Neuronal stem cell (in vitro differentiated cells): ENCODE measurements at places on chromosomes 5 and 9.

DNA sequence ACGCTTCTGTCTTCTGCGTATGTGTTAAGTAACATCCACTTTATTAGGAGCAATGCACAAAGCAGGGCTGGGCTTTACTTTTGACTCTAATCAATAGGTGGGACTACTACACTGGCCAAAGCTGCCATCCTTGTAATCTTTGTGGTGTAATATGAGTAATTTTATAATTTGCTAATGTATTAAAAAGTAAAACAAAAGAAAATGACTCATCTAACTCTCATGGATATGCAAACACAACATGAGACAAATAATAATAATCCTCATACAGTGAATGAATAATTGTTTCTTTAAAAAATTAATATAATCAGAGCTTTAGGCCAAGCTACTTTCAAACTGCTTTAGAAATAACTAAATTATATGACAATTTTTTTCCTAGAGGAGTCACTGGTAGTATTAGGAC is 90.7 kb downstream of the NR3C1 start:
- no peak for DNase-seq

GRCh38 chr5:168813184-168813968 is 234.2 kb upstream of the PANK3 start:
- no peak for DNase-seq

GRCh38 chr5:66849803-66850202 is 253.6 kb downstream of the MAST4 start:
- no peak for DNase-seq

- DNase-seq = no peak
Measured at GRCh38 chr9:447230-448025, 232.8 kb downstream of the DOCK8 start.

- no peak for DNase-seq
Measured at GRCh38 chr9:8447601-8448000, 648.0 kb upstream of the DMAC1 start.

DNA sequence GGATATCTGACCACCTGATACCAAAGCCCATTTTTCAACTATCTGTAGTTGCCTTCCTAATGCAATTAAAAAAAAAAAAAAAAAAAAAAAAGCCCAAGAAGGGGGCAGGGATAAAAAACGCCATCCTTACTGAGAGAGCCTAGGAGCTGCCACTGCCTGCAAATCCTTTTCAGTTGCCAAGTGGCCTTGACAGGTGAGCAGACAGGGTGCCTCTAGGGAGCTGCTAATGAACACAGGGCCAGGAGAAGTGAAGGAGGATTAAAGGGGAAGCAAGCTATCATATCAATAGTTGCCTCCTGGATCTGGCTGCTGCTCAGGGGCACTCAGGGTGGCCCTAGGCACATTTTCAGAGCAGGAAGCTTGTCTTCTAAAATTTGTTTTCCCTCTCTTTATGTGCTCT is 547.4 kb downstream of the TLE1 start:
- DNase-seq = no peak

- DNase-seq = no peak
Measured at GRCh38 chr9:15707000-15707399, 154.2 kb downstream of the CCDC171 start.

DNA sequence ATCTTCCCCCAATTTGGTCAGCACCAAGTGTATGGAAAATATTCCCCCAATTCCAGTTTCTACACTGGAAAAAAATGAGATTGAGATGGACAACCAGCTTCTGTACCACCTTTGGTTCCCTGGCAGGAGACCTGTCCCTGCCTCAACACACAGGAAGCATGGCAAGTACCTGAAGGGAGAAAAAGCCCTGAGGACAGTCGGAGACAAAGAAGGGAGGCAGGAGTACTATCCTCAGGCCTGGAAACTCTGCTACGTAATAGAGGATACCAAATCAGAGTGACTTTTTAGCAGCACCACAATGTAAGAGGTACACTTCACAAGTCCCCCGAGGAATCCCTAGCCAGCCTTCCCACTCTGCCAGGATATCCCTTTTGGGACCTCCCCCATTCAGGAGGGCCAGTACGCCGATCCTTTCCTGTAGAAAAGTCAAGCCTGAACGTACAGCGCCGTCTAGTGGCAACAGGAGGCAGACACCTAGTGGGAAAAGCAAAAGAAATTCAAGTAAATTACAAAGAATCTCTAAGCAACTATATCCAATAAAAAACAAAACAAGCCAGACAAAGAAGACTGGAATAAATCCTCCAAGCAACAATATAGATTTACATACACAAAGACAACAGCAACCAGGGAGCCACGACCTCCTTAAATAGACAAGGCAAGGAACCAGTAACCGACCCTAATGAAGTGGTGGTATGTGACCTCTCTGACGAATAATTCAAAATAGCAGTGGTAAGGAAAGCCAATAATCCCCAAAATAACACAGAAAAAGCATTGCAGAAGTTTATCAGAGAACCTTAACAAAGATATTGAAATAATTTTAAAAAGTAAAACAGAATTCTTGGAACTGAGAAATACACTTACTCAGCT is 63.3 kb upstream of the SLCO6A1 start:
- DNase-seq = peak; percentile 27

DNA sequence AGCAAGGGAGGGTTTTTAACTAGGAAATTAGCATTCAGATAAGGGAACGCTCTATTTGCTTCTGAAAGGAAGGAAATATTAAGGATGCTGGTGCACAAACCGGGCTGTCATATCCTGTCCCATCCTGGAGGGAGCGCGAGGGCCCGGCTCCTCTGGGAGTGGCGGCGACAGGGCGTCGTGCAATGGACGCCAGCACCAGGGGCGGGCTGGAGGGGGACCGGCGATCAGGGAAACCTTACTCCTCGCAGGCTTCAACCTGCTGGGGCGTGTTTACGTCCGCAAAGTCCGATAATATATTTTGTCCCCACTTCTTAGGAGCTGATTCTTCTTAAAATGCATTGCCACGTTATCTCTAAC is 197.1 kb upstream of the TBCA start:
- no peak for DNase-seq

DNA sequence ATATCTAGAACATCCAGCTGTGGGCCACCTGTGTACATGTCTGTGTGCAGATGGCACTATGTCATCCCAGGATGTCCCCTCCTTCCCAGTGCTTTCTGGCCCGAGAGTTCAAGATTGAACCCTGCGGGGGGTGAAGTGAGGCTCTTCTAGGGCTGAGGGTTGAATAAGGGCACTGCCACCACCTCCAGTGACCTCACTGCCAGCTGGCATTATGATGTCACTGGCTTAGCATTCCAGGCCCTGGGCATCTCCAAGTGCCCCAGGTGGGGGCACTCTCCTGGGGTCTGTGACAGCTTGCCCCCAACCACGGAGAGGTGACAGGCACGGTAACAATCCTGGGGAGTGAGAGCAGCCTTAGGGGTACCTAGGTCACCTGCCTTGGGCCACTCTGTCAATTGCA is 27.1 kb downstream of the CXXC5 start:
- no peak for DNase-seq

DNA sequence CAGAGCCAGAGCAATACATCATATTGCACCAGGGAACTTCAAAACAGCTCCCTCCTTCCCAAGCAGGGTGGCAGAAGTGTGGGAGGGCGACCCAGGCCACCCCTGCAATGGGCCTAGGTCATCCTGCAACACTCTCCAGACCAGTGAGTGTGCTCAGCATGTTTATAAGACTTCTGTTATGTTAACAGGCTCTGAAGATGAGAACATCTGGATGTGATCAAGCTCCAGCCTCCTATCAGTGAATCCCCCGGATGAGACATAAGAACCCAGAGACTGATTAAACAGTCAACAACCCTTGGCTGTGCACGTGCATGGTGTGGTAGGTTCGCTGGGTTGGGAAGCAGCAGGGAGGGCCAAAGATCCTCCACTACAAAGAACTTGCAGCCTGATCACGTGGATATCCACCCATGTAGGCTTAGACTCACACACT is 63.3 kb downstream of the ABCA1 start:
- no peak for DNase-seq
